ENCODE measurements at places on chromosomes 6 and 20.

- DNase-seq = no peak
Measured at GRCh38 chr6:169473663-169474062, 220.0 kb upstream of the THBS2 start.

DNA sequence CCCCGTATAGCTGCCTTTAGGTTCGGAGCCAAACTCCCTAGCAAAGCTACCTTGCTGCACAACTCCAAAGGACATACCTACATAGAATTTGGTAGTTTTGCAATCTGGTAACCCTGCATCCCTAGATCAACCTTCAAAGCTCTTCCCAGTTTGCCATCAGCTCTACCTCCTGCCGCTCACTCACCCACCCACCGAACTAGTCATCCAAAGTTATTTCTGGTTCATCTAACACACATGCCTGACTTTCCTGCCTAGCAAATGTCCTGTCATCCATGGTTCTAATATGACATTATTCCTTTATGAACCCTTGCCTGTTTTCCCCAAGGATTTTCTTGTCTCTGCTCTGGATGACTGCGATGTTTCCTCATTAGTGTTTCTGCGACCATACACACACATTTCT, 21.6 kb downstream of the SPAG4 start:
- no peak for DNase-seq

DNA sequence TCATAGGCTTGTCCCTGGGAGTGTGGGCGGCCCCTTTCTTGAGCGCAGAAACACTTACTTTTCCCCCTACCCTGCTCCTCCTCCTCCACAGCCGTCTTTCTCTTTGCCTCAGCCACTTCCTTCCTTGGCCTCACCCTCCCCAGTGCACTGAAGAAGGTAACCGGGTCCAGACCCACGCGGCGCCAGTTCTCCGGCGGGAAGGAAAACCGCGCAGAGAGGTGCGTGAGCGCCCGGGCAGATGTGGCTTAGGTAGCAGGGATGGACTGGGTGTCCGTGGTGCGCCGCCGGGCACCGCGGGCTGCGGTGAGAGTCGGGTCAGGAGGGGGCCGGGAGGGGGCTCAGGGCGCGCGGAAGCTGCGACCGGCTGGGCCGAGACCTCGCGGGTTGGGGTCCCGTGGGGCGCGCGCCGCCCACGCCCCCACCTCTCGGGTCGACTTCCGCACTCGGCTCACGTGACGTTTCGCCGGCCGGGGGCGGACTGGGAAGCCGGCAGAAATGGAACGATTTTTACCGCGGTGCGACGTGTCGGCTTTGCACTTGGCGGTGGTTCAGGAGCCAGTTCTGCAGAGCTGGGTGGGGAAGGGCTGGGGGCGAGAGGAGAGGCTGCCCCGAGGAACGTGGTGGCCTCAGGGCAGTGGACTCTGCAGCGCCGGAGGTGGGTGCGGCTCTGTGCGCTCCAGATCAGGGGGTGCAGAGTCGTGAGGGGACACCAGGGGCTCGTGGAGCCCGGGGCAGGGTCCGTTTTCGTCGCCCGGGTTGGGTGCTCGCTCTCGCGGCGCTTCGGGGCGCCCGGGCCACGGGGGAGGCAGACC, at the start of gene ABRACL:
ABRACL (plus strand) TSS at position 88 of the 812 bp plus-strand sequence. CDS start 5,416 bp downstream, outside the sequence.
- peak; percentile 51 for DNase-seq

DNA sequence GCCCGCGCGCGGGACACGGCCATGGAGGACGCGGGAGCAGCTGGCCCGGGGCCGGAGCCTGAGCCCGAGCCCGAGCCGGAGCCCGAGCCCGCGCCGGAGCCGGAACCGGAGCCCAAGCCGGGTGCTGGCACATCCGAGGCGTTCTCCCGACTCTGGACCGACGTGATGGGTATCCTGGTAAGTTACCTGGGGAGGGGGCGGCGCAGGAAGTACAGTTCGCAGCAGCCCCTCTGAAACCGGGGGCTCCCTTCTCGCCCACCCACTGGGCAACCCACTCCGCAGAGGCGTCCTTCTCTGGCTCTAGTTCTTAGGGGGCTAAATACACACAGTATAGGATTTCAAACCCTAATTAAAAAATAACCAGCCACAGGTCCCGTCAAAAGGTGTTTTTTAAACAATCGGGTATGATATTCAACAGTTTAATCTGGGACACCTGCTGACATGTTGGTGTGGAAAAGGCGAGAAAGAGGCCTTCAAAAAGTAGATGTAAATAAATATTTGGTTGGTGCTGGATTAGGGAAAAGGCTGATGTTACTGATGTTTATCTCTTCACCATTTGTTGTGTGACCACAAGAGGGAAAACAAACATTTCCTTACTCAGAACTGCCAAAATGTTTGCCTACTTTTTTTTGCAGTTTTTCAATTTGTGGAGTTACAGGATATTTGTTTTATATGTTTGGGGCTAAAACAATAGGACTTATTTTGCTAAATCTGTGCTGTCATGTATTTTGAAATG, 577 bp downstream of the SASH1 start:
- DNase-seq = no peak

- no peak for DNase-seq
Measured at GRCh38 chr6:37177077-37177934, 7.4 kb downstream of the PIM1 start.

GRCh38 chr20:35648836-35649235, 15.9 kb downstream of the CPNE1 start:
- no peak for DNase-seq

DNA sequence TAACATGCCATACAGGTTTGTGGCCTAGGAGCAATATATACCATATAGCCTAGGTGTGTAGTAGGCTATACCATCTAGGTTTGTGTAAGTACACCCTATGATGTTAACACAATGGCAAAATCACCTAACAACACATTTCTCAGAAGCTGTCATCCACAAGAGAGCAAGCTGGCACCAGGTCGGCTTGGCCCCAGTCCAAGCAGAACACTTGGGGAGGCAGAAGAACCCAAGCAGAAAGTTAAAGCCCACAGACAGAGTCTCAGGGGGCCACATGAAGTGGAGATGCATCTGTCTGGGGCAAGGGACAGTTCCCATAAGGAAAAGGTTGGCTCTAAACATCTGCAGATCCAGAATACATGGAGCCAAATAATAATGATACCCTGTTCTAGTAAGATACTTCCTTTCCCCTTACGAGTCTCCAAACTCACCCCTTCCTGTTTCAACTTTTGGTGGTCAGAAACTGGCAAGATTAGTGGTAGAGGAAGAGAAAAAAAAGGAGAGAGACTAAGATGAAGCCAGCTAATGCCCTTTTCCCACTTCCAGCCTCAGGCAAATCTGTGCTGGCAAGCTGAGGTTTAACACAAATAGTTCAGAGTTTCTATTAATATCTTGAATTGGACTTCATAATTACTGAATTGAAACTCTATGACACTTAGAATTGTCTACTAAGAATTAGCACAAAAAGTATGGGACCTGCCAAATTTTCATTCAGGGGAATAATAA, 29.5 kb downstream of the TCF21 start:
- no peak for DNase-seq

- DNase-seq = no peak
Measured at GRCh38 chr6:49909563-49909962, 43.2 kb upstream of the CRISP1 start.

- no peak for DNase-seq
Measured at GRCh38 chr6:157200611-157201010, 122.7 kb downstream of the TMEM242 start.

GRCh38 chr6:125867483-125867942, 76.8 kb downstream of the NCOA7 start:
- no peak for DNase-seq

- DNase-seq = no peak
Measured at GRCh38 chr6:14711056-14711703, 534.7 kb upstream of the JARID2 start.

DNA sequence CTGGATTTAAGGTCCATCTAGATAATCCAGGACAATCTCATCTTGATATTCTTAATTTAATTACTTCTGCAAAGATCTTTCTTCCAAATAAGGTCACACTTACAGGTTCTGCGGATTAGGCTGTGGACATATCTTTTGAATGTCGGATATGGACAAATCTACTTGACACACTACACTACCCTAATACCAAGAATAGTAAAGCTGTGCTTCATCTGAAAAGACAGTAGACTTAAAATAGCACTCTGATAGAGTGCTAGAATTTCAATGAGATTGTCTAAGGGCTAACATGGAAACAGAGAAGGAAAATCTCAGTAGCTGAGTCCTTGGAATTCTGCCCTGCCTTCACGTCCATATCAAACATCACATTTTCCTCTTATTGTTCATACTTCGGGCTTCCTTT, 1238.0 kb downstream of the EPHA7 start:
- DNase-seq = no peak

GRCh38 chr6:84332139-84333034, 104.9 kb upstream of the CEP162 start:
- no peak for DNase-seq

DNA sequence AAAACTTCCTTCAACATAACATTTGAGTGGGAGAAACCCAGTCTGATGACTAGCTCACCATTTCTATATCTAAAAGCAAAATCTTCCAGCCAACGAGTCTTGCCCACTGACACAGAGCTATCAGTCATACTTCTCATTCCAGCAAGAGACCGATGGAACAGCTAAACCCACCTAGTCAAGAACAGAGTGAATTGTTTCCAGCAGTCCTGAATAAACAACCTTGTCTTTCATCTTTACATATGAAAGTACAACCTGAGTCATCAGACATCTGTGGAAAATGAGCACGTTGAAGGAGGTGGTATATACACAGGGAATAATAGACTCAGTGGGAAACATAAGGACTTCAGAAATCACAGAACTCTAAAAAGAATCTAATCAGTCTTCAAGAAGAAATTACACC, 23.8 kb downstream of the NRSN1 start:
- DNase-seq = no peak

- no peak for DNase-seq
Measured at GRCh38 chr6:53961679-53962370, 149.4 kb upstream of the MLIP start.

GRCh38 chr20:13877793-13878192, 93.0 kb downstream of the NDUFAF5 start:
- DNase-seq = no peak

DNA sequence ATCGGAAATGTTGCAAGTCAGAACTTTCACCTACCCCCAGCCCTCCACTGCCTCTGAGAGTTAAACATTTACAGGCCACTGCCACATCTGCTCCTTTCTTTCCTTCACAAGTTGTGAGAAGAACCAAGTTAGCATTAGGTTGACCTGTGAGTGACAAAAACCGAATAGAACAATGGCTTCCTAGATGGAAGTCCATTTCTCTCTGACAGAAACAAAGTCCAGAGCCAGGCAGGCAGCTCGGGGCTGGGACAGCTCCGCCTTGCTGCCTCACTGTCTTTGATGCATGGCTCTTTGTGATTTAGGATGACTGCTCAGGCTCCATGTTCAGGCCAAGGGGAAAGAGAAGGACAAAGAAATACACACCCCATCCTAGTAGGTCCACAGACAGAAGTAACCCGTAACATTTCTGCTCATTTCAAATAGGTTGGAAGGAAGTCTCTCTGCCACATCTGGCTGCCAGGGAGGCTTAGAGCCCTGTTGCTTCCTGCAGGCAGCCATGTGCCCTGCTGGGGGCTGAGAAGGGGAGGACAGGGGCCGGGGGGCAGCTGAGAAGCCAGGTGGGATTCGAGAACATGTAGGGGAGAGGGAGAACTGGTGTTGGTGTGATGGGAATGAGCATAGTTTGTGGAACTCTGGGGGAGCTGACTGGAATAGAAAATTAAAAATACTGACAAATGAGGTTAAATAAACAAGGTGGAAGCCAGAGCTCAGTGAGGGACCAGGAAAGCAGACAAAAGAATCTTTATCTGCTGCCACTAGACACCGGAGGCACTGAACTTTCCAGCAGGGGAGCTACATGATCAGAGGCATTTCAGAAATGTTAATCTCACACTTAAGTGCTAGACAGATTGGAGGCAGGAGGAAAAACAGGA, 19.5 kb upstream of the IER3 start:
- DNase-seq = no peak

DNA sequence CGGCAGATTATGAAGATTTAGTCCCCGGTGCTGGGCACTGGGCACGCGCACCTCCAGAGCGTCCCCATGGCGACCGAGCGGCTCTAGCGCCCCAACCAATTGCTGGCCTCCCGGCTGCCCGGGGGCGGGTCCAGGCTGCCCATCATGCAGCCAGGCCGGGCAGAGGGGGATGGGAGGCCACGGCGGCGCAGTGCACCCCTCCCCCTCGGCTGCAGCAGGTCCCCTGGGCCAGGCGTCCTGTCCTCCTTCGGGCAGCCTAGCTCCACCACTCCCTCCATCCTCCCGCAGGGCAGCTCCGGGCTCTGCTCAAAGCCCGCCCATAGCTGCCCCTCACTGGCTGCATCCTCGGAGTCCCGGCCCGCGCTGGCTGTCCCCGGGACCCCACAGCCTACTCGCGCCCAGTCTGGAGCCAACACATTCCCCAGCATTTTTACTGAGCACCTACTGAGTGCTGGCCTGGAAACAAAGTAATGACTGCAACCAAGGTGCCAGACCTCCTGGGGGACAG, 99.4 kb downstream of the ASXL1 start:
- no peak for DNase-seq

GRCh38 chr6:122736616-122737015, 42.9 kb upstream of the FABP7 start:
- no peak for DNase-seq

DNA sequence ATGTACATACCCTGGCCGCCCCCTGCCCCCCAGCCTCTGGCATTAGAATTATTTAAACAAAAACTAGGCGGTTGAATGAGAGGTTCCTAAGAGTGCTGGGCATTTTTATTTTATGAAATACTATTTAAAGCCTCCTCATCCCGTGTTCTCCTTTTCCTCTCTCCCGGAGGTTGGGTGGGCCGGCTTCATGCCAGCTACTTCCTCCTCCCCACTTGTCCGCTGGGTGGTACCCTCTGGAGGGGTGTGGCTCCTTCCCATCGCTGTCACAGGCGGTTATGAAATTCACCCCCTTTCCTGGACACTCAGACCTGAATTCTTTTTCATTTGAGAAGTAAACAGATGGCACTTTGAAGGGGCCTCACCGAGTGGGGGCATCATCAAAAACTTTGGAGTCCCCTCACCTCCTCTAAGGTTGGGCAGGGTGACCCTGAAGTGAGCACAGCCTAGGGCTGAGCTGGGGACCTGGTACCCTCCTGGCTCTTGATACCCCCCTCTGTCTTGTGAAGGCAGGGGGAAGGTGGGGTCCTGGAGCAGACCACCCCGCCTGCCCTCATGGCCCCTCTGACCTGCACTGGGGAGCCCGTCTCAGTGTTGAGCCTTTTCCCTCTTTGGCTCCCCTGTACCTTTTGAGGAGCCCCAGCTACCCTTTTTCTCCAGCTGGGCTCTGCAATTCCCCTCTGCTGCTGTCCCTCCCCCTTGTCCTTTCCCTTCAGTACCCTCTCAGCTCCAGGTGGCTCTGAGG, 7.6 kb downstream of the CDKN1A start:
- DNase-seq = no peak

Measured in stimulated activated CD8-positive, alpha-beta memory T cell treated with anti-CD3 and anti-CD28 coated beads, Interleukin-15, amount 100 ng/mL, for 24 hours (primary cell).